Effector memory CD4-positive, alpha-beta T cell (primary cell): ENCODE measurements at places on chromosomes 6 and 20.
A peak's percentile ranks its signal among the peaks of the same experiment; 100 is the strongest.

GRCh38 chr20:41279546-41280225 lies 37.8 kb downstream of the ZHX3 start:
- no peaks in the 10 kb centered on the region for H3K27me3 ChIP-seq
- DNase-seq: no peak
- H3K36me3 ChIP-seq: no peaks in the 10 kb centered on the region

GRCh38 chr6:3813150-3813780 lies 35.9 kb upstream of the FAM50B start:
- H3K27me3 ChIP-seq: no peaks in the 10 kb centered on the region
- no peak for DNase-seq
- H3K4me1 ChIP-seq: no peaks in the 10 kb centered on the region
- no peaks in the 10 kb centered on the region for H3K36me3 ChIP-seq
- H3K4me3 ChIP-seq: no peak overlapping the region

DNA sequence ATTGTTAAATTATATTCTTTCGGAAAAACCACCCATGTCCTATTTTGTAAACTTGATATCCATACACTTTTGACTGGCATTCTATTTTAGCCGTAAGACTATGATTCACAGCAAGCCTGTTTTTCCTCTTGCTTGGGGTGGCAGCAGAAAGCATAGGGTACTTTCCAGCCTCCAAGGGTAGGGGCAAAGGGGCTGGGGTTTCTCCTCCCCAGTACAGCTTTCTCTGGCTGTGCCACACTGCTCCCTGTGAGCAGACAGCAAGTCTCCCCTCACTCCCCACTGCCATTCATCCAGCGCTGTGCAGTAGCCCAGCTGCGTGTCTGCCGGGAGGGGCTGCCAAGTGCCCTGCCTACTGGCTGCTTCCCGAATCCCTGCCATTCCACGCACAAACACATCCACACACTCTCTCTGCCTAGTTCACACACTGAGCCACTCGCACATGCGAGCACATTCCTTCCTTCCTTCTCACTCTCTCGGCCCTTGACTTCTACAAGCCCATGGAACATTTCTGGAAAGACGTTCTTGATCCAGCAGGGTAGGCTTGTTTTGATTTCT lies 2.1 kb upstream of the ESR1 start:
- H3K4me1 ChIP-seq: no peaks in the 10 kb centered on the region
- H3K4me3 ChIP-seq: no peak overlapping the region
- H3K36me3 ChIP-seq: no peaks in the 10 kb centered on the region
- DNase-seq: no peak
- peaks cover 8% of the 10 kb centered on the region for H3K27me3 ChIP-seq
- no peak overlapping the region for H3K27ac ChIP-seq

DNA sequence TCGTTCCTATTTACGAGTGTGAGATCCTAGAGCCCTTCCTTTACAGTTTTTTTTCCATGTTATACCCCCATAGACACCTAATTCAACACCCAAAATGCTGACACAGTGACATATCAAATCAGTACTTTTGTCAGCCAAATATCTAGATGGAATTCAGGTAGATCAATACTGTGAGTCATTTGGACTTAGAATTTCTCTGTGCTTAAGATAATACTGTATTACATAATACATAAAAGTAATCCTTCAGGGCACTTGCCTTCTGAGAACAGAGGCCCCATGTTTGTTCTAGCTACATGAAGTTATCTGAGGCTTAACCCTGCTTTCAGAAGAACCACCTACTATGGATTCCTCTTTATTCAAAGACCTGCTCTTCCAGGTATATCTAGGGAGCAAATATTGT lies 623.1 kb downstream of the PHF3 start:
- H3K27me3 ChIP-seq: no peaks in the 10 kb centered on the region
- H3K4me1 ChIP-seq: no peaks in the 10 kb centered on the region

DNA sequence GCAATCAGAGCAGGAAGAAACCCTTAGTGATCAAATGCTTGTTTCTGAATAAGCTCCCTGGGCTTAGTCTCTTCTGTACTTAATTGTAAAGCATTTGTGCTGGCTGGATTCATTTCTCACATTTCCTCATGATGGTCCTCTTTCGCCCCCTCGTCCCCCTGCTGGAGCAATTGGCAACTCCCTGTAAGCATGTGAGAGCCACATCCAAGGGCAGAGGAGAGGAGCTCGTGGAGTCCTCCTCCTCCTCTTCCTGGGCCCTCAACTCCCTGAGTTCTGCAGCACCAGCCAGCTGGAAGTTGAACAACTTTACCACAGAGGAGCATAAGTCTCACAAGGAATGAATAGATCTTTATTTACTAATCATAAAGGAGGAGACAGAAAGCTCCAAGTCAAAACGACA lies 12.6 kb downstream of the ANKEF1 start:
- H3K36me3 ChIP-seq: peaks cover 9% of the 10 kb centered on the region
- no peak for DNase-seq
- no peak overlapping the region for H3K4me3 ChIP-seq
- H3K27ac ChIP-seq: no peak overlapping the region

DNA sequence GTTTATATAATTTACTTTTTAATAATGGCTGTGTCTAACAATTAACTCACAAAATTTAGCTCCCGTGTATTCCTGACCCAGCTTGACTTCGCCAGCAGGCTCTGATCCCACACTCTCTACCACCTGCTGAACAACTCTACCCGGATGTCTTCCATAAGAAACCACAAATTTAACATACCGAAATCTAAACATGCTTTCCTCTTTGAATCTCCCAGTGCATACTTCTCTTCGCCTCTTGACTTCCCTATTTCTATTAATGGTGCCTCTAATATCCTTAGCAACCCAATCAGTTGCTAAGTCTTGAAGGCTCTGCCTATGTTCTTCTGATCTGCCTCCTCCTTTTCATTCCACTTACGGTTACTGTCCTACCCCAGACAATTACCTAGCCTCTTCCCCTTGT lies 4.6 kb upstream of the MYB start:
- H3K4me3 ChIP-seq: no peak overlapping the region
- no peak for DNase-seq
- no peak overlapping the region for H3K27ac ChIP-seq
- H3K27me3 ChIP-seq: no peaks in the 10 kb centered on the region

- no peak for DNase-seq
- no peaks in the 10 kb centered on the region for H3K36me3 ChIP-seq
- no peaks in the 10 kb centered on the region for H3K4me1 ChIP-seq
- H3K27ac ChIP-seq: no peak overlapping the region
- H3K4me3 ChIP-seq: no peak overlapping the region
Observed at GRCh38 chr6:125700581-125701353, 48.7 kb upstream of the HEY2 start.

DNA sequence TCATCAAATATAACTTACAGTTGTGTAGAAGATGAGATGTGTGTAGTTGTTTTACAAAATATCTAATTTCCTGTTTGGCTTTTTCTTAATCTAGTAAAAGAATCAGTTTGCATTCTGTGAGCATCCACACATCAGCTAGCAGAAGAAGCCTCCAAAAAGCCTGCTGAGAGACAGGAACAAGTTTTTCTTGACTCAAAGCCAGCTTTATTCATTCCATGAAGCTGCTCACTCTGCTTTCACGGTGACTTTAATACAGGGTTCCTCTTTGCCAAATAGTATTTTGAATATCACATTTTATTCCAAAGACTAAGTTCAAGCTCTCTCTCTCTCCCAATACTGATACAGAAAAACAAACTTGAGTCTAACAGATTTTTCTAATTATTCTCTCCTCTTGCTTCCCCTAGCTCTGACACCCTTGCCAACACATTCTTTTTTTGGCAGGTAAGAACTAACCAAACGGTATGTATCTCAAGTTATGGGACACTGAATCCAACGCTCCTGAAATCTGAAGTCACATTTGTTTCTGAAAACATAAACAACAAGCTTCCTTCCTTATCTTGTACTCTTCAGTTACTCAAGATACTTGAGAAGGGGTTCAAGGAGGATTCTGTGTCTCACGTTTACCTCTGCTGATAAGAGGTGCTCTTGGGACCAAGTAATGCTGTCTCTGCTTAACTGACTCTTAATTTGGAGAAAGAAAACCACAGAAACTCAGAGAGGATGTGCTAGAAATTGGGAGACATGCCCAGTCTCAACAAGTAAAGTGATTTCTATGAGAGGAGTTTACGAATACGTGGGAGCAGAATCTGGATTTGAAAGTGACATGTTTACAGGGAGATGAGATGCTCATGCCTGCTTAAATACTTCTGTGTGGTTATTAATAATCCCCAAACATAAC lies 184.2 kb upstream of the SPTLC3 start:
- no peak overlapping the region for H3K4me3 ChIP-seq
- H3K4me1 ChIP-seq: no peaks in the 10 kb centered on the region
- H3K36me3 ChIP-seq: no peaks in the 10 kb centered on the region
- H3K27me3 ChIP-seq: no peaks in the 10 kb centered on the region

DNA sequence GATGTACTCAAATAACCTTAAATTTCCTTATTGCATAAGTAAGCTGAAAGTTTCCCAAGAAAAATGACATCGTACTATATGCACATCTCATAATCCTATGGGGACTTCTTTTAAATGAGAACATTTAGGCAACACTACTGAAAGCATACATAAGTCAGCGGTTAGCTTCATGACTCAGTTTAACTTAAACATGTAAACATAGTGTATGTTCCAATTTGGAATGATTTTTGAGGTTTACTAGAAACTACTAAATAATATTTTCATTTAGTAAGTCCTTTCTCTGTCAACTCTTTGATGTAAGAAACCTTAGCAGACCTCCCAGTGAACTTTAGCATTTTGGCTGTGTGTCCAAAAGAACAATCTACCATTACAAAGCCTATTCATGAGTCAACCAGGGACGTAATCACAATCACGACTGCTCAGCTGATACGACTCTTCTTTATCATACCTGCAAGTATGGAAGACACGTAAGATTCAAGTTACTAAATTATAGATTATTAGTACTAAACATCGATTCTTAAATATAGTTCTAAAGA lies 19.3 kb downstream of the HIVEP2 start:
- peak overlapping the region; percentile 98 for H3K27ac ChIP-seq
- no peak for DNase-seq
- H3K27me3 ChIP-seq: no peaks in the 10 kb centered on the region
- H3K36me3 ChIP-seq: no peaks in the 10 kb centered on the region

DNA sequence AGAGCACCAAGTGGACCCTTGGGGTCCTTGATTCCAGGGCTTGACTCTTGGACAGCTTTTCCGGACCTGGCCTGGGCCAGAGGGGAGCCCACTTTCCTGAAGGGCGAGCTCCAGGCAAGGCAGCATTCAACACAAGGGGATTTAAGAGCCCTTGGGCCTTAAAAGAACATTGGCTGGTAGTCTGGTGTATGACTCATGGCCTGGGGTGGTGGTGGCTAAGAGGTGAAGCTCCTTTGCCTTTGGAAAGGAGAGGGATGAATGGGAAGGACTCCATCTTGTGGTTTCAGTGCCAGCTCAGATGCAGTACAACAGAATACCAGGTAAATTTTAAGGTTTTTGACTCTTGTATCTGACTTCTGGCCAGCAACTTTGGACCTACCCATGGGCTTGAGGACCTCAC lies 760.7 kb downstream of the GRIK2 start:
- H3K36me3 ChIP-seq: no peaks in the 10 kb centered on the region
- no peaks in the 10 kb centered on the region for H3K4me1 ChIP-seq
- H3K4me3 ChIP-seq: no peak overlapping the region
- H3K27me3 ChIP-seq: no peaks in the 10 kb centered on the region
- DNase-seq: no peak
- H3K27ac ChIP-seq: no peak overlapping the region
